ENCODE measurements at places on chromosomes 12 and 14.

DNA sequence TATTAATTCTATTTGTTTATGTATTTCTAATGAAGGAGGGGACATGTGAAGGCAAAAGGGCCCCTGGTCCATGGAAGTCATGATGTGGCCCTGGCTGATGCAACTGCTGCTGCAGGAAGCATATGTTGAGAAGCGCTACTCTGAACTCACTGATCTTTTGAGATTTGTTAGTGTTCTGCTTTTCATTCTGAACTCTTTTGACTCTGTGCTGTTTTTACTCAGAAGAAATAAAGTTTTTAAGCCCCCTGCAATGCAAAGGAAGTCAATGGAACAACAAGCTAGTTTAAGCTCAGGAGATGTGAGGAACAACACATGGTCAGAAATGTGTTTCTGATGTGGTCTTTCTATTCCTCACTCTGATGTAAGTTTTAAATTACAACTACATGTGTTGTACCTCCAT is 88.9 kb upstream of the BTG1 start:
- DNase-seq: no peak

DNA sequence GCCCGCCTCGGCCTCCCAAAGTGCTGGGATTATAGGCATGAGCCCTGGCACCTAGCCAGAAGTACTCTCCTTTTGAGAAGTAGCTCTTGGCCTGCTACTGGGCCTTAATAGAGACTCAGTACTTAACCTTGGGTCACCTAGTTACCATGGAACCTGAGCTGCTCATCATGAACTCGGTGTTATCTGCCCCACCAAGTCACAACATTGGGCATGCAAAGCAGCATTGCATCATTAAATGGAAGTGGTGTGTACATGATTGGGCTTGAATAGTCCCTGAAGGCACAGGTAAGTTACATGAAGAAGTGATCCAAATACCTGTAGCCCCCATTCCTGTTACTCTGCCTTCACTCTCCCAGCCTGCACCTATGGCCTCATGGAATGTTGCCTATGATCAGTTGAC is 18.0 kb upstream of the ATF7 start:
- DNase-seq: no peak

DNA sequence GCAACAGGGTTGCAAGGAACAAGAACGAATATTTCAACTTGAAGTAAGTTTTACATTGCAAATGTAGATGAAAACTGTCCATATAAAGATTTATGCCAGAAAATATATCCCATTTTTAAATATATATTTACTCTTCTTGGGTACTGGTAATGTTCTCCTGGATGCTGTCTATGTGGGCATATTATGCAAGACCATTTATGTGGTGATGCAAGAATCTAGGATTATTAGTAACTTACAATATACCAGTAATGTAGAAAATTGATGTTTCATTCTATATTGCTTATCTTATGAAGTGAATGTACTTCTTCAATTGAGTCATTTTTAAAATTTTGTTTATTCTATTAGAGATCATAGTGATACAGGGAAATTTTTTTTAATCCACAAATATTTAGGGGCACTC is 25.1 kb downstream of the FGFR1OP2 start:
- DNase-seq: no peak

DNA sequence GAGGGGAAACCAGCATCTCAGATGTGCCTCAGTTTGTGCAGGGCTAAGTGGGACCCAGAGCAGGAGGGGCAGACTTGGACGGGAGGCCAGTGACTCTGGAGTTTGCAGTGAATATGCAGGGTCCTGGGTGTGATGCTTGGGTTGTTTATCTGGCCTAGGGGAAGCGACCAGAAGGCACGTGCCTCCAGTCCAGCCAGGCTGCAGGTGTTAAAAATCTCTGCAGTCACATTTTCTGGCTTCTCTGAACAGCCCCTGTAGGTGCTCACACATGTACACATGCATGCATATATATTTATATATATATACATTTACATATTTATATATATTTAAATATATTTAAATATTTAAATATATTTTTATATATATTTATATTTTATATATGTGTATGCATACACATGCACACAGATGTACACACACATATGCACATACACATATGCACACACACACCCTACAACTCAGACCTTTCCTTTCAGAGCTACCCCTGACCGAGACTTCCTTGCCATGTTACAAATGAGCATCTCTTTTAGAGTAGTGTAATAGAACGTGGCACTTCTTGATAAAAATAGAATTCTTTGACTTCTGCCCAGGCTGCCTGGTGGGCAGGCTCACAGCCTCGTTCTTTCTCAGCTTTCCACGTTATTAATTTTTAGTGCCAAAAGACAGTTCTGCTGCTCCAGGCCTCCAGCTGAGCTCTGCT is 26.8 kb upstream of the TCL1B start:
- no peak for DNase-seq

GRCh38 chr12:105262461-105263184 is 26.6 kb upstream of the APPL2 start:
- DNase-seq: no peak

DNA sequence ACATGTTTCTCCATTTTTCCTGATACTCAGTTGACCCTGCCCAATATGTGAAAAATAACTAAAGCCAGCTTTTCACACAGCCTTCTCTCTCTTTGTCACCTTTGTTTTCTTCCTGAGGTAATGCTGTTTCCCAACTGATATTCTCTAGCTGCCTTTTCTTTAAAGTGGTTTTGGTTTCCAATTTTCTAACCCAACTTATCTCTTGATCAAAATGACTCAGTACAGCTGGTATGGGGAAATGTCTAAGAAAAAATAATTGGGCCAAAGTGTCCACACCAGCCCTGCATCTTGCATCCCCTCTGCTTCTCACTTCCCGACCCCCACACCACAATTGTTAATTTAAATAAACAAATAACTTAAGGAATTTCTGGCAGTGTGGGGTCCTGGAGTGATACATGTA is 193.8 kb downstream of the SYT1 start:
- no peak for DNase-seq

DNA sequence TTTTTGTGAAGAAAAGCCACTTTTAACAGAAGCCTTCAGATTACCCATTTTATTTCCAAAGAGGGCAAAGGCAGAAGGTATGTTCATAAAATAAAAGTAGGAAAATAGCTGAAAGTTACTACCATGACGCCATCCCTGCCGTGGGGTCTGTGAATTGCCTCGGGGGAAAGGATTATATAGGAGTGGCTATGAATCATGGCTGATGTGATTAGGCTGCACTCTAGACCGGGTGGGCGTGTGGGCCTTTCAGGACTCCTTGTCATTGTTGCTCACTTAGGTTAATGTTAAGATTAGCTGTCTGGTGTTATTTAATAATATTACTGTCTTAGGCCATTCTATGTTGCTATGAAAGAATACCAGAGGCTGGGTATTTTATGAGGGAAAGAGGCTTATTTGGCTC is 195.5 kb downstream of the EGLN3 start:
- no peak for DNase-seq

DNA sequence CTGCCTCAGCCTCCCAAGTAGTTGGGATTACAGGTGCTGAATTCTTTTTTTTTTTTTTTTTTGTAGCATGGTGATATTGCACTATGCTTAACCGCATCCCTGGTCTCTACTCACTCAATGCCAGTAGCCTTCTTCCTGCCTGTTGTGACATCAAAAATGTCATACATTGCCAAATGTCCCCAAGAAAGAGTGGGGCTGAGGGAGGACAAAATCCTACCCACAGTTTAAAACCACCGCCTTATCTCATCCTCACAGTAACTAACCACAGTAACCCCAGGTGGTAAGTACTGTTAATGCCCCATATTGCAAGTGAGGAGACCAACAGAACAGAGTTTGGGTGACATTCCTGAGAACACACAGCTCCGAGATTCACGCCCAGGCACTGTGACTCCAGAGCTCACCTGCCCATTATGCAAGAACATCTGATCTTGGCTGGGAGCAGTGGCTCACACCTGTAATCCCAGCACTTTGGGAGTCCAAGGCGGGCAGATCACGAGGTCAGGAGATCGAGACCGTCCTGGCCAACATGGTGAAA is 19.6 kb downstream of the MORN3 start:
- no peak for DNase-seq

DNA sequence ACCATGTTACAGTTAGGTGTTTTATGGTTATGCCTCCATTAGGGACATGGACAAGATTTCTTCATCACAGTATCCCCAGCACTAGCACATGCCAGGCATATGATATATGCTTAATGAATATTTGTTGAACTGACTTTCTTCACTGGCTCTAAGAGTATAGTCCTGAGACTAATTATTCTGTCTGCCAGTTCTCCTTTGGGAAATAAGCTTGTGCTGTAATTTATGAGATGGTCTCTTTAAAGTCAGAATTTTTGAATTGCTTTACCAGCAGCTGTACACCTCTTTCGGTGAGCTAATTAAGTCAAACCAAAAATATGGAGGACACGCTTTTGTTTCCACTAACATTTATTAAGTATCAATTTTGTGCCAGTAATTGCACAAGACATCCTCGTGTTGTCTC is 4.8 kb upstream of the KRT72 start:
- DNase-seq: peak; percentile 87

DNA sequence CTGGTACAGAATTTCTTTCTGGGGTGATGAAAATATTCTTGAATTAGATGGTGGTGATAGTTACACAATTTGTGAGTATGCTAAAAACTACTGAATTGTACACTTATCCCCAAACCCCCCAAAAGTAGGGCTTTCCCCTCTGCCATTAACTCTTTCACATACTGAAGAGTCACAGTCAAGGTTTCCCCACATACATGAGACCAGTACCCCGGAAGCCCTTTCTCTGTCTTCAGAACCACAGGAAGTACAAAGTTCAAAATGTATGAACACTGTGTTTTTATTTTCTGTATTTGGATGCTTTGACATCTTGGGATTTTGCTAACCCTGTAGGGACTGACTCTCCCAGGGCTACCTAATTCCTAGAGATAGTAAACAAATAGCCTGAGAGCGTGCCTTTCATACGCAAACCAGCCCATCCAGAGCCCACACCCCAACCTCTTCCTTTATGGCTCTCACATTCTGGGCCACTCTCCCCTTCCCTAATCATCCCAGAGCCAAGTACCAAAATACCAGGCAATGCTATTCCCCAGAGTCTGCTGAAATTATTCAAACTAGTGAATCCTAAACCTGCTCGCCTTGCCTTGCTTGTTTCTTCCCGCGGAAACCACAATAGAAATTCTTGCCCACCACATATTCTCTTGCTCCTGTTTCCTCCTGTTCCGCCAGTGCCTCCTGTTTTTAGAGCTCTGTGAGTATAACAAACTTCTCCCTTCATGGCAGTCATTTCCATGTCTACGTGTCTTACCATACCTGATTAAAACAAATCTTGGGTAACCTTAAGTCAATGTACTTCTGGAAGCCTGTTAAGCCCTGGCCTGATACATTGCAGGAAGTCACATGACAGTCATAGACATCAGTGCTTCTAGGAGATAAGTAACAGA is 524.8 kb downstream of the FUT8 start:
- no peak for DNase-seq

- no peak for DNase-seq
Observed at GRCh38 chr14:77221241-77221871, 39.8 kb downstream of the TMEM63C start.

DNA sequence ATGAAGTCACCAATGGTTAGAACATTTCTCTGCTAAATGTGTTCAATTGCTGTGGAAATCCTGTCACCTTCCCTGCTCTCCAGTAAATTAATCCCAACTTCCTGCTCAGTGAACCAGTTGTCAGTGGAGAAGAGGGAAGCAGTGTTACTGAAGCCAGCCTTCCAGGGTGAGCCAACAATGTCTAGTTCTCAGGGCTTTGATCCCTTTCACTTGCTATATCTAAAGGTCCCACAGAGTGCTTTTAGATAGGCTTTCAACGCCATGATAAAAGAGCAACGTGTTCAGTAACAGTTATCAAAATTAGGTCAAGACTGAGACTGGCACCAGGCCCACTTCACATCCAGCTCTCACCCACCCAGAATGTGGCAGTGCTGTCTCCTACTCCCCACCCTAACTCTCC is 139.7 kb downstream of the KCNH5 start:
- DNase-seq: no peak

GRCh38 chr14:70133461-70133860 is 55.3 kb downstream of the SLC8A3 start:
- no peak for DNase-seq

DNA sequence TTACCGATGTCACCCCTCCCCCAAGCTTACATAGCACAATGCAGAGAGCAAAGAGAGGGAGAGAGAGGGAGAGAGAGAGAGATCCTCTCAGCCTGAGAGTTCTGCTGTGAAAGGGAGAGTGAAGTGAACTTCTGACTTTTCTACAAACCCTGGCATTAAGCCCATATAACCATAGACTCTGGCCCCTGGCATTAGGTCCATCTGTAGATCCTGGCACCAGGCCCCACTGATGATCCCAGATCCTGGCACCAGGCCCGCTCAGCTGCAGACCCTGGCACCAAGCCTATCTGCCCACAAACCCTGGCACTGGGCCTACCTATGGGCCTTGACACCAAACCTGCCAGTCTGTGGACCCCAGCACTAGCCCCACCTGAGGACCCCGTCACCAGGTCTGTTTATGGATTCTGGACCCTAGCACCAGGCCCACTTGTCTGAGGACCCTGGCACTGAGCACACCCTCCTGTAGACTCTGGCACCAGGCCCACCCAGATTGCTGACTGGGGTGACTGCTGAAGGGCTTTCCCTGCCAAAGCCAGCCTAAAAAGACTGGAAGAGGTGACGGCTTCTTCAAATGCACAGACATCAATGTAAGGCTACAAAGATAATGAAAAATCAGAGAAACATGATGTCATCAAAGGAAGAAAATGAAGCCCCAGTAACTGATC is 14.5 kb upstream of the KRT83 start:
- no peak for DNase-seq

GRCh38 chr12:1855241-1855640 is 34.9 kb downstream of the LRTM2 start:
- no peak for DNase-seq

DNA sequence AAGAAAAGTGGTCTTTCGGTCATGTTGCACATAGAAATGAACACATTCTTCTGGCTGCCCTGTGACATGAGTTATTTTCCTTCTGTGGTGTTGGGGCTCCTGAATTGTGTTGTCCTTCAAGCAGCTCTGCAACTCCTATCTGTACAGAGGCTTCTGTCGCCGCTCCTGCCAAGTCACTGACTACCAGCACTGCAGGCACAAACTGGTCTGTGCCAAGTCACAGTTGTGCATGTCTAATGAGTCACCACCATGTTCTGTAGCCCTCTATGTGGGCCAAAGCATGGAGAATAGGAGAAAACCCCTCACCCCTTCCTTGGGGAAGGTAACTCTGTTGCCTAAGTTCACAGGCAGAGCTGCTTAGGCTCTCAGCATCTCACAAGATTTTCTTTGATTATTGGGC is 283.3 kb downstream of the RPL10L start:
- peak; percentile 36 for DNase-seq
